ENCODE measurements at places on chromosomes 3 and 15. TPM values are rescaled to one million over a fixed set of nuclear protein-coding genes. Genes with fewer than 3 reads are reported as not detected.

Gene APOD
- total RNA-seq, result not detected

Gene TRPC1
- 36.6 TPM for total RNA-seq

- H3K4me3 ChIP-seq, result no peak overlapping the region
- H3K36me3 ChIP-seq, result no peaks in the 10 kb centered on the region
Measured at GRCh38 chr3:88003115-88003755, 55.6 kb downstream of the CGGBP1 start.

- no peak overlapping the region for H3K4me3 ChIP-seq
- no peaks in the 10 kb centered on the region for H3K36me3 ChIP-seq
- DNase-seq, result no peak
Measured at GRCh38 chr3:9071936-9072666, 108.8 kb upstream of the RAD18 start.

GRCh38 chr3:134874737-134875413 lies 79.8 kb downstream of the EPHB1 start:
- no peaks in the 10 kb centered on the region for H3K4me1 ChIP-seq
- H3K36me3 ChIP-seq, result no peaks in the 10 kb centered on the region
- no peak for DNase-seq

DNA sequence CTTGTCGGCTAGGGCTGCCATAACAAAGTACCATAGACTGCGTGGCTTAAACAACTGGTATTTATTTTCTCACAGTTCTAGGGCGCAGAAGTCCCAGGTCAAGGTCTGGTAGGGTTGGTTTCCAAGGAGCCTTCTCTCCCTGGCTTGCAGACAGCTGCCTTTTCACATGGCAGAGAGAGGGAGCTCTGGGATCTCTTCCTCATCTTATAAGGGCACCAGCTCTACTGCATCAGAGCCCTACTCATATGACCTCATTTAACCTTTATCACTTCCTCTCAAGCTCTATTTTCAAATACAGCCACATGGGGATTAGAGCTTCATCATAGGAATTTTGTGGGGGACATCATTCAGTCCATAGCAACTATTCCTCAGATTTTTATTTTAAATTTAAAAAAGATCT lies 17.6 kb upstream of the PAQR9 start:
- peaks cover 16% of the 10 kb centered on the region for H3K4me1 ChIP-seq
- H3K4me3 ChIP-seq, result no peak overlapping the region
- DNase-seq, result peak; percentile 54
- no peak overlapping the region for H3K27ac ChIP-seq
- H3K36me3 ChIP-seq, result no peaks in the 10 kb centered on the region

DNA sequence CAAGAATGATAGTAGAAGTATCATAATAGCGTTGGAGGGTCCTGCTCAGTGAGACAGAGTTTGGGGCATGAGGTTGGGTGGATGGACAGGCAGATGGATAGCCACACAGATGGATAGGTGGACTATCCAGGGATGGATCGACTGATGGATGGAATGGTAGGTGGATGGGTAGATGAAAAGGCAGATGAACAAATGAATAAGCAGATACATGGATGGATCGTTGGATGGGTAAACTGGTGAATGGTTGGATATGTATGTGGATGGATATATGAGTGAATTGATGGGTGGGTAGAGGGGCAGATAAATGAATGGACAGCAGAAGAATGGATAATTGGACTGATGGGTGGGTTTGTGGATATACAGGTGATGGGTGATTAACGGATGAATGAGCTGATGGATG lies 9.5 kb downstream of the CPNE9 start:
- no peaks in the 10 kb centered on the region for H3K36me3 ChIP-seq
- no peaks in the 10 kb centered on the region for H3K4me1 ChIP-seq
- no peak for DNase-seq
- no peak overlapping the region for H3K4me3 ChIP-seq
- no peaks in the 10 kb centered on the region for H3K27me3 ChIP-seq

Gene MEIS2
- total RNA-seq, result not detected

- no peaks in the 10 kb centered on the region for H3K36me3 ChIP-seq
- no peak overlapping the region for H3K4me3 ChIP-seq
- no peaks in the 10 kb centered on the region for H3K27me3 ChIP-seq
- no peaks in the 10 kb centered on the region for H3K4me1 ChIP-seq
Measured at GRCh38 chr3:10485380-10485779, 20.0 kb downstream of the ATP2B2 start.

Gene TNNC1
- 6.5 TPM for total RNA-seq

GRCh38 chr3:95154766-95155165 lies 1091.9 kb downstream of the NSUN3 start:
- no peaks in the 10 kb centered on the region for H3K27me3 ChIP-seq
- no peak for DNase-seq
- H3K4me3 ChIP-seq, result no peak overlapping the region
- H3K27ac ChIP-seq, result no peak overlapping the region

Gene JMJD7
- 8.5 TPM for total RNA-seq

Gene UCN2
- total RNA-seq, result 0.17 TPM

GRCh38 chr3:46378426-46378942 lies 7.7 kb downstream of the CCR5 start:
- DNase-seq, result peak; percentile 84
- H3K36me3 ChIP-seq, result no peaks in the 10 kb centered on the region
- H3K4me3 ChIP-seq, result no peak overlapping the region

Gene CHAC1
- total RNA-seq, result 124 TPM

Gene ITIH3
- total RNA-seq, result 0.31 TPM

GRCh38 chr3:19734453-19734852 lies 199.6 kb downstream of the EFHB start:
- DNase-seq, result no peak
- no peaks in the 10 kb centered on the region for H3K27me3 ChIP-seq
- no peaks in the 10 kb centered on the region for H3K36me3 ChIP-seq

DNA sequence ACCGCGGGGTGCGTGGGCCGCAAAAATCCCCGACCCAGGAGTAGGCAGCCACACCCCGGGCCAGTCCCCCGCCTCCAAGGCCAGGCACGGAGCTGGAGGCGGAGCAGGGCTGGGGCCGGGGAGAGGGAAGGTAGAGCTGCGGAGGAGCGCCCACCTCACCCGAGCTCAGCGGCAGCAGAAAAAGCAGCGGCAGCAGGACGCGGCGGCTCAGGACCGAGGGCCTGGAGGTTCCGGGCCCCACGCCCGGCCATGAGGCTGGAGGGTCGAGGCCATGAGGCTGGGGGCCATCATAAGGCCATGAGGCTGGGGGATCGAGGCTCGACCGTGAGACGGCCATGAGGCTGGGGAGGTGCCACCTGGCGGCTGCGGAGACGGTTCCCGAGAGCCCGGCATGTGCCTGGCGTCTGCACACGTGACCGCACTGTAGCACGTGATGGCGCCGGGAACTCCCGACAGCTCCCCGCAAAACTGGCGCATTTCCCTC lies 32.9 kb upstream of the PRSS50 start:
- peak; percentile 14 for DNase-seq
- H3K4me3 ChIP-seq, result no peak overlapping the region
- H3K36me3 ChIP-seq, result no peaks in the 10 kb centered on the region
- no peaks in the 10 kb centered on the region for H3K4me1 ChIP-seq
